ENCODE measurements at places on chromosomes 6 and 20. TPM values are rescaled to one million over a fixed set of nuclear protein-coding genes. Genes with fewer than 3 reads are reported as not detected.

PTCRA gene
- not detected for total RNA-seq

PAK5 gene
- total RNA-seq: not detected

NR2E1 gene
- 0.09 TPM for total RNA-seq

JPH2 gene
- 0.83 TPM for total RNA-seq

ARFGEF2 gene
- total RNA-seq: 11.8 TPM

PRL gene
- not detected for total RNA-seq

All from A549 treated with CpdA at 1 μM for 4 hours (cell line).